EH (cell line): ENCODE measurements at places on chromosomes 11 and 22.

DNA sequence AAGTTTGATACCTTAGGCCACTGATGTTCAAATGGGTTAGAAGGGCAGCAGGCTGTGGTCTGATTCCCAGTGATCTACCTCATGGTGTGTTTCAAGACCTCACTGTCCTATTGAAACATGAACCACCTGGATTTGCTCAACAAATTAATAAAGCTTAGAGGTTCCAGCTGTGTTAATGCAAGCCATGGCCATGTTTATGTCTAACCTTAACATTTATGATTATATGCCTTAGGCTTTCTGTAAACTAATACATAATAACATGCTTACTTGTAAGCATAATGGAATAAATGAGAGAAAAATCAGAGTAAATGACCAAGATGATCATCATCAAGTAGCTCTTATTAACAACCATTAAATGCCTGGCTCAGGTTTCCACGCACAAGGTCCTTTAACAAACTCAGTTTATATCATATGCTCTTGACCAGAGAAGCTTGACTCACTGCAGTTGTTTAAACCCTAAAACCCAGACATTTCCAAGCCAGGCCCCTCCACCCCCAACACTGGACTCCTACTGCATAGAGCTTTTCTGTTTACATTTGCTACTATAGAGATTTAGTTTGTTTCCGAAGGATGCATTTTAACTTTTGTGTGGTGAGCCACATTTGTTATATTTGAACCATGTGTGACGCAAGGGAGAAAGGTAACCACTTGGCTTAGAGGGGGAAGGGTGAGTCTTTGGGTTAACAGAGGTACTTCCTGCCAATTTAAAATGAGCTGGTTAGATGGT, 43.7 kb downstream of the KREMEN1 start:
- no peak for DNase-seq

DNA sequence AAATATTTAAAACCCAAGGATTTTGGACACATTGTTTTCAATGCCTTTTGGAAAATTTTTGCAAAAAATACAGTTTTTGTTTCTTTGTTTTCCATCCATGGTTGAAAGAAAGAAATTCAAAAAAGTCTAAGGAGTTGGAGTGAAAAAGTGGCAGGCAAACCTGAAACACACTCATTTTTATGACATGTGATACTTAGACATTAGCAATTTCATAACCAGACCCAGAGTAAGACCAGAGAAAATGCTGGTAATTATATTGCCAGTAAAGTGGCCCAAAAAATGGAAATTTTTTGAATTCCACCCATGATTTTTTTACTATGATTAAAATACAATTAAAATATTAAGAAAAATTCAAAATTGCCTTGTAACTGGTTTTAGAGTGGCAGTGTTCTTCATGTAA, 128.2 kb downstream of the SLC17A6 start:
- no peak for DNase-seq

- peak; percentile 99 for DNase-seq
Observed at GRCh38 chr11:61971248-61972111, 4.0 kb upstream of the FTH1 start.

DNA sequence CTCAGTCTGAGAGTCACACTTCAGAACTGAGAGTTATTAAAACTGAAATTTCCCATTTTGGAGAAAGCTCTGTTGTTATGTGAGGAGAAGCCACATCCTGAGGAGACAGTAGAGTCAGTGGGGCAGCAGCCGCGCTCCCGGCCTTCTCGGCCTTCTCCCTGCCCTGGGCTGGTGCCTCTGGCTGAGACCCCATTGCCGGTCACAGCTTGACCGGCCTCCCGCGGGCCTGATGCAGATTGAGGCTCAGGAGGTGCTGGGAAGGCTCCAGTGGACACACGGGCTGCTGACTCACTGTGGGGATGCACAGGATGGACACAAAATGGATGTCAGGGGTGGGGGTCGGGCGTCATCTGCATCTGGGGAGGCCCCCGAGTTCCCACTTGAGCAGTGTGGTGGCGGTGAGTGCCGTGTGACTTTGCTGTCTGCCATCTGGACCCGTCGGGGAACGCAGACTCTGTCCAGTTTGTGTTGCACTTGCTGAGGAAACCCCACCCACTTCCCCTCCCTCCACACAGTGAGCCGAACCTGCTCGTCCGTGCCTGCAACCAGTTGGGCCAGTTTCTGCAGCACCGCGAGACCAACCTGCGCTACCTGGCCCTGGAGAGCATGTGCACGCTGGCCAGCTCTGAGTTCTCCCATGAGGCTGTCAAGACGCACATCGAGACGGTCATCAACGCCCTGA, 50.1 kb downstream of the MUC6 start:
- DNase-seq, result no peak

DNA sequence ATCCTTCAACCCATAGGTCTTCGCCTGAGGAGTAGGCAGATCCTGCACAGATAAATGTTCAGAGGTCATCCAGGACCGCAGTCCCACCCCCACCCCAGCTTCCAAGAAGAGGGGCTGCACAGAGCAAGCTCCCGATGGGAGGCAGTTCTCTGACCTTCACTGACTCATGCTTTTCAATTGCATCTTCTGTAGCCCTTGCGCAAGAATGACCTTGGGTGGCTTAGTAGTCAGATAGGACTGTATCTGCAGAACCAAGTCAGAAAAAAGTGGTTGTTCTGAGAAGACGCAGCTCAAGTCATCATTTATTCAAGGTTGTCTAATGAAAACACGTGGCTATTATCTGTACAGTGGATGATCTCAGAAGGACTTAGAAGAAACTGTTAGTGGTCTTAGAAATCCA, 16.4 kb upstream of the GRAMD1B start:
- DNase-seq, result peak; percentile 48

GRCh38 chr11:6315811-6316425, 4.4 kb downstream of the CAVIN3 start:
- DNase-seq, result peak; percentile 71

- DNase-seq, result peak; percentile 30
Observed at GRCh38 chr11:1862588-1863351, 9.9 kb downstream of the LSP1 start.

DNA sequence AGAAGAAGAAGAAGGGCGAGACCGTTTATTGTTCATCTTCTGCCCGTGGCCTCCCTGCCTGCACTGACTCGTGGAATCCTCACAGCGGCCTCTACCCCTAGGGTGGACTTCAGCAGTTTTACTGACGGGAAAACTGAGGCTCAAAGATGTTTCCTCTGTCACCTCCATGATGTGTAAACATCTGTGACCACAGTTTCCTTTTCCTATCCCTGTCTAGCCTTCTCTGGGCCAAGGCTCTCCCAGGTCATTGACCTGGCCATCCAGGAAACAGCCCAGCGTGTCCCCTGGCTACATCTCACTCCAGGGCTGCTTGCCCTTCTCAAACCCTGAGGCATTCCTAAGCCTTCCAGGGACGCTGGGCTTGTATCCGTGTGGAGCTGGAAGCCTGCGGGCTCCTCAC, 49.0 kb upstream of the GCAT start:
- DNase-seq, result peak; percentile 6

GRCh38 chr11:31641477-31642062, 132.0 kb downstream of the ELP4 start:
- peak; percentile 36 for DNase-seq

DNA sequence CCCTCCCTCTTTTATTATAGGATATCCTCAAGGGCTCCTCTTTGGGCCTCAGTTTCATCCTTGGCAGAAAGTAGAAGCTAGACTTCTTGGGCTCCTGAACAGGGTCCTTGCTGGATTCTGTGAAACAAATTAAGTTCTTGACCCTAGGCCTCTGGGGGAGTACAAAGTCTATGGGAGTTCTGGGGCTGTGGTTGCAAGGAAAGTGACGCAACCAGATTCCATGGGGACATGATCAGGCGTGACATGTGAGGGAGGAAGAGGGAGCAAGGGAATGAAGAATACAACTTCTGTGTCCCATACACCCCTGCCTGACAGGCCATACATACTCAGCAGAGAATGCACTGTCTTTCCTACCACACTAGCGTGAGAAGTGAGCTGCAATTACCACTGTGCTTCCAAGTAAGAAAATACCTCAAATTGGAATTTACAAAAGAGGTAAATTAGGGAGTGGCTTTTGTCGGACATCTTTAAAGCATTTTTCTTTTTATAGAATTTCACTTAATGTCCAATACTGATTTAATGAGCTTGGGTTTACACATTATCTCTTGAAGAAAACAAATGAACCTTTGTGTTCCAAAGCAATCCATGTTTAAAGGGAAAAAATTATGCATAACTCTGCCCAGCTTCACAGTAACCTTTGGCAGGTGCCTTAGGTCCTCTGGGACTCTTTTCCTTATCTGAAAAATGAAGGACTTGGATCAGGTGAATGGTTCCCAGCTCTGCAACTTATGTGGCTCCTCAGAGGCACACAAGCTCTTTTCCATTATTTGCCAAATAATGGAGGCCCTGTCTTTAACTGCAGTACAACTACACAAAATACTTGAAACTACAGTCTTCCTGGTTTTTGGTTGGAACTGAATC, 38.9 kb downstream of the LIMK2 start:
- peak; percentile 55 for DNase-seq

DNA sequence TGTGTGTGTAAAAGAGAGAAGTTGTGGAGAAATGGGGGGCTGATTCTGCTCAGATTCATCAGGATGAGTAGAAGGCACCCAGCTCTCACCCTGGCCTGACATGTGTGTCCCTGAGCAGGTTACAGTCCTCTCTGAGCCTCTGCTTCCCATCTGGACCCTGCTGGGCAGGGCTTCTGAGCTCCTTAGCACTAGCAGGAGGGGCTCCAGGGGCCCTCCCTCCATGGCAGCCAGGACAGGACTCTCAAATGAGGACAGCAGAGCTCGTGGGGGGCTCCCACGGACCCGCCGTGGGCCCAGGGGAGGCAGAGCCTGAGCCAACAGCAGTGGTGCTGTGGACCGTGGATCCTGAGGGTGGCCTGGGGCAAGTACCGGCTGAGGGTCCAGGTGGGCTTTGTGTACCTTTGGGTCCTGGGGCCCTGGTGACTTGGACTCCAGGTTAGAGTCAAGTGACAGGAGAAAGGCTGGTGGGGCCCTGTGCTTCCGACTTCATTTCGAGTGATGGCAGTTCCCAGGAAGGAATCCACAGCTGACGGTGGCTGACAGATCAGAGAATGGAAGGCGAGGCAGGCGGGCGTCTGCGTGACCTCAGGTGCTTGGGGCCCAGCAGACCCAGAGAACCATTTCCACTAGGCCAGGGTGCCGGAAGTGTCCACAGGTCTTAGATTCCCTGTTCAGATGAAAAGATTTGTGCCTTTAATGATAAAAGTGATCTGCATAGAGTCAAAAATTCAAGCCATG, 21.9 kb downstream of the NEAT1 start:
- DNase-seq, result peak; percentile 57

GRCh38 chr11:121721448-121721847, 268.7 kb upstream of the SORL1-AS1 start:
- no peak for DNase-seq

- no peak for DNase-seq
Observed at GRCh38 chr11:9099617-9100016, 8.2 kb upstream of the SCUBE2 start.

DNA sequence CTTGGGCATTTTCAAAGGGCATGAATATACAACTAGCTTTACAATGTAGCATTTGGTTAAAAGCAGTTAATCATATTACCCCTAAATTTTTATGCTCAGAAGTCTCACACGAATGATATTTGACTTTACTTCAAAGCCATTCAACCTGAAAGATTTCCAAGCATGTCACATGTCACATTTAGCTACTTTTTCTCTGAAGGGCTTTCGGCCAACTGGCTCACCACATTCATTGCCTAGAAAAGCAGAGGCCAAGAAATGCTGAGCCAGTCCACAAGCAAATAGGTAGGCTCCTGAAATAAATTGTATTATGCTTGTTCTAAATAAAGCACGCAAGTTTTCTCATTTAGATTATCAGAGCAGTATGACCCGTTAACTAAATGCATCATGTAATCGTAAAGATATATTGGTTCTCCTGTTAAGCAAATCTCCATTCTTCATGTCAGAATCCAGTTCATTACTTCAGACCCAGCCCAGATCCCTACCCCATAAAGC, 30.6 kb downstream of the PAX6 start:
- DNase-seq, result no peak

GRCh38 chr11:6553634-6554033, 49.8 kb downstream of the RRP8 start:
- no peak for DNase-seq

DNA sequence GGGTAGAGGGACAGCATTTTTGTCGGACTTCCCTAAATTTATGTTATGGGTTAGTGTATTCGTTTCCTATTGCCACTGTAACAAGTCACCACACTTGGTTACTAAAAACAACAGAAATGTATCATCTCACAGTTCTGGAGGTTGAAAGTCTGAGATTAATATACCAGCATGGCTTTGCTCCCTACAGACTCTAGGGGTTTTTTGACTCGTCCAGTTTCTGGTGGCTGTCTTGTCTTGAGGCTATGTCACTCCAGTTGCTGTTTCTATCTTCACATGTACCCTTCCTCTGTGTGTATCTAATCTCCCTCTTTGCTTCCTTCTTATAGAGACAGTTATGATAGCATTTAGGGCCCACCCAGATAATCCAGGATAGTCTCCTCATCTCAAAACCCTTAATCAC, 9.1 kb upstream of the CCDC179 start:
- DNase-seq, result no peak

GRCh38 chr11:128424851-128425285, 162.5 kb downstream of the ETS1 start:
- DNase-seq, result no peak

DNA sequence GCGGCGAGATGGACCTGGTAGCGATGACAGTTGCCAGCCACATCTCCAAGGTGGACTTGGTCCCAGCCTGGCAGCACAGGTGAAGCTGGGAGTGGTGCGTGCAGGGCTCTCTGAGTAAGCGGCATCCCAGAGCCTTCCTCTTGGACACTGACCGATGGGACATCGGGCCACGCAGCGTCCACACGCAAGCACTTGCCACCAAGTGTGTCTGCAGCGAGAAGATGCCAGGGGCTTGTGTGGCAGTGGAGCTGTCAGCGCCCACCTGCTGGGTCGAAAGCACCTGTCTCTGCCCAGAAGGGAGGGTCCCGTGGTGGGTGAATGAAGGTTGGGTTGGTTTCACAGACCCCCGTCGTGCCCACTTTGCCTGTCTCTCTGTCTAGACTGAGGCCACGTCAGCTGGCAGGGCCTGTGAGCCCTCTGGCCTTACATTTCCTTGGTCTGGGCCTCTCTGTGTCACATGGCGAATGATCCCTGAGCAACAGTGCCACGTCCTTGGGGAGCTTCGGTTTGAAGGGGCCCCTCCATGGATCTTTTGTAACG, 50.8 kb upstream of the SMIM38 start:
- no peak for DNase-seq

DNA sequence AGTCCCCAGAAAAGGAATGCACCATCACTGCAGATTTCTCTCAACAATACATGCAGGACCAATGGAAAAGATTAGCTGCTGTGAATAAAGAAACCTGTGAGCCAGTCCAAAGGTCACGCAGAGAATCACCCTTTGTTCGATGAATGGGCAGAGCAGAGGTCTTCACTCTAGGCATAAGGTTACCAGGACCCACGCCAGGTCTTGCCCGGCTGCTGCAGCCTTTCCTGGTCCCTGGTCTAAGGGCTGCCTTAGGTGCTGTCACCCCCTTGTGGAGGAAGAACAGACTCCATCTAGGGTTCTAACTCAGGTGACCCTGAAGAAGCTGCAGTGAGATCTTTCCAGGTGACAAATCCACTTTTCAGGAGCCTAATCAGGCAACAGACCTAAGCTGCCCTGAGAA, 29.0 kb upstream of the NAP1L4 start:
- DNase-seq, result peak; percentile 23

- peak; percentile 96 for DNase-seq
Observed at GRCh38 chr11:75562048-75562835, at the start of gene SERPINH1. Gene SERPINH1, plus strand, starts transcription at chr11:75562253. Its CDS starts 4,097 bp downstream, at chr11:75566350.
